GM12891 (cell line): ENCODE measurements at places on chromosomes 7 and 10.

GRCh38 chr7:86600506-86601290 is 43.0 kb upstream of the GRM3 start:
- no peak for DNase-seq

DNA sequence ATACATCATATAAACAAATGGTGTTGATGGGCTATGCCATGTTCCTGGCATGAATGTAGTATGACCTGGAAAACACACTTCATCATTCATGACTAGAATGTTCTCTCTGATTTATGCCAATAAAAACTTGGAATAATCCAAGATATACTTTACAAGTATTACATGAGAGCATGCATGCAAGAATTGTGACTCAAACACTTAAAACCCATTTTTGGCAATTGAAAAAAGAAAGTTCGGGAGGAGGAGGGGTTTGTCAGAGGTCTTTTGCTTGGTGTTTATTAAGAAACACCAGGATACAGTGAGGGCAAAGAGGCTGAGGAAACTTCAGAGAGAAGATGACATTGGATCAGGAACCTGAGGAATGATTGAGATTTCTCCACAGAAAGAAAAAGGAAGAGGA is 10.2 kb upstream of the CUL1 start:
- DNase-seq, result no peak

GRCh38 chr7:133535308-133535707 is 282.4 kb downstream of the EXOC4 start:
- DNase-seq, result no peak

GRCh38 chr10:67770537-67770936 is 67.5 kb downstream of the DNAJC12 start:
- DNase-seq, result no peak

- DNase-seq, result no peak
Measured at GRCh38 chr10:65358565-65358964, 1567.3 kb upstream of the LRRTM3 start.

DNA sequence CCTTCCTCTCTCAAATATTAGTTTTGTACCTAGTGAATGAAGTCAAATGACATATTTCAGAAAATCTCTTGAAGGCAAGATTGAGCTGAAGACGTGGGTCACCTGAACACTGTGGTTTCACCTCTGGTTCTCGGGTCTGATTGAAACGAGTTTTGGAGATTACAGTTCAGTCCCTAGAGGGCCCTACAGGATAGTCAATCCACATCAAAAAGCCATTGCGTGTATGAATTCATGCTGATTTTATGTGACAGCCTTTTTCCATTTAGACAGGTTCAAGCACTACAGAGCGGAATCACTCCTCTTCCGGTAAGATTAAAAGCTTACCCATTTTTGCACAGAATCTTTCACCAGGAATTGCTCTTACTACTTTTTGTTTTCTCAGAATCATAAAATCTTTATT is 62.2 kb downstream of the VIM start:
- DNase-seq, result no peak
